Mesenchymal stem cell (in vitro differentiated cells and primary cell): ENCODE measurements at places on chromosomes 3 and 15.

GRCh38 chr3:146431240-146431639, 38.1 kb downstream of the PLSCR2 start:
- DNase-seq = peak; percentile 14

- peak; percentile 15 for DNase-seq
Measured at GRCh38 chr3:148681080-148681479, 16.6 kb upstream of the AGTR1 start.

DNA sequence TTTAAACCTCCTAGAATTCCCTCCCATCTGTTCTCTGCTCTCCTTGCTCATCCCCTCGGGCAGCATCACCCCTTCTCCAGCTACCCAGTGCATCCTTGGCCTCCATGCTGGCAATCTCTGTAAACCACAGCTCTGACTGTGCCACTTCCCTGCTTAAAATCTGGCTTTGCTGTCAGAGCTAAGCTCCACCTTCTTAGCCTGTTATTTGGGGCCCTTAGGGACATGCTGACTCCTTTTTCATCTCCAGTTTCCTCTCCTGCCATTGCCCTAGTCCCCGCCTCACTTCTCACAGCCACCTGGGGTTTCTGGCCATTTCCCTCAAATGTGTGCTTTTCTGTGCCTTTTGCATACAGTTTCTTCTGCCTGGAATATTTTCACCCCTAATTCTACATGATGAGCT, 5.7 kb downstream of the SLC6A20 start:
- no peak for DNase-seq

DNA sequence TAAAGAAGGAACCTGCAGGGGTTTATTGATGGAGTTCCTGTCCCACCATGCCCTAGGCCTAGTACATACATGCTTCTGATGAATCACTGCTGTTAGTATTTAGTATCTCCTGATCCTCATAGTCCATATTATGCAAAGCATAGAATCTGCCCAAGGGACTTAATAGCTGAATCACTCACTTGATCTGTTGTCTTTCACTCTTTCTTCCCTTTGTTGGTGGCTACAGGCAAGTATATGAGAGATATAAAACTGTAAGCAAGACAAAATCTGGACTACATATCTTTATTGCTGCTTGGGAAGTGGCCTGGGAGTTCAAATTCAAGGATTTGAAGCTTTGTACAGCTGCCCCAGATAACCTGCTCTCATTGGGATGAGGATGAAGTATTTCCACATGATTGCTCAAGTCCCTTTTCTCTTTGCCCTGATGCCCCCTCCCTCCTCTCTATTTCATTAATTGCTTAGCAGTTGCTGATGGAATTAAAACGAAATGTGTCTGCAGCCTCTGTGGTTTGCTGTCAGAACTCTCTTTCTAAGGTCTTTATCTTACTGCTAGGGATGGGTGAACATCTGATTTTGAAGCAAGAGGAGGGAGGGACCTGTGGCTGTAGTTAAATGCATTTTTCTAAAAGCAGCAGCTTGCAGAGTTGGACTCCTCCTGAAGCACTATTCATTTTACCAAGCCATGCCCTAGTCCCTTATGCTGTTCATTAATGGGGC, 114.1 kb downstream of the ZNF609 start:
- DNase-seq = peak; percentile 72

GRCh38 chr15:77706482-77707244, 74.0 kb upstream of the LINGO1 start:
- DNase-seq = no peak

DNA sequence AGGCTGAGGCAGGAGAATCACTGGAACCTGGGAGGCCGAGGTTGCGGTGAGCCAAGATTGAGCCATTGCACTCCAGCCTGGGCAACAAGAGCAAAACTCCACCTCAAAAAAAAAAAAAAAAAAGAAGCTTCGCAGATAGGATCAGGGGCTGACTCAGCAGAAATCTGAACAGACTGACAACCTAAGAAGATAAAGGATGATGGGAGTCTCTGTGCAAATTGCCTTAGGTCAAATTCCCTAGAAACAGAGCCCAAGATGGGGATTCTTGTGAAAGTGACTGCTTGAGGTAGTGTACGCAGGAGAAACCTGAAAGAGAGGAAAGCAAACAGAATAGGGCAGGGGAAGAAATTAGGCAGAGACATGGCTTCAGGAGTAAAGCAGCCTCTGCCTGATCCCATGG, 160.8 kb upstream of the LRIG1 start:
- no peak for DNase-seq

- DNase-seq = no peak
Measured at GRCh38 chr3:181913254-181913653, 201.5 kb downstream of the SOX2 start.

DNA sequence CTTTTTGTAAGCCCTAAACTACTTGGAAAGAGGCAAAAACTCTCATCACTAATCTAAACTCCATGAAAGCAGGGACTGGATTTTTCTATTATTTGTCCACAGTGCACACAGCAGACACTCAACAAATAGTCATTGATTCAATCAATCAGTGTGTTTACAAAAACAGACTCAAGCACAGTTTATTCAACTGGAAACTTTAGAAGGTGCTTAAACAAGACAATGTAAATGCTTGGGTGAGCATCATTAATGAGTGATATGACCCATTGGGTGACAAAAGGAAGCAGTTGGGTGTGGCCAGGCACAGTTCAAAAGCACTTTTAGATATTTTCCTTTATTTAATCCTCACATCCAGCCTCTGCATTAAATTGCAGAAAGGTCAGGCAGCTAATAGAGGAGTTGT, 32.0 kb upstream of the PPP4R2 start:
- DNase-seq = no peak

- DNase-seq = peak; percentile 5
Measured at GRCh38 chr15:76107169-76107568, 47.4 kb downstream of the TMEM266 start.

- peak; percentile 88 for DNase-seq
Measured at GRCh38 chr15:42548249-42549031, at the start of the genes HAUS2 and LRRC57. HAUS2 (plus strand) TSS chr15:42548838; CDS start chr15:42548873, 35 bp downstream. LRRC57 (minus strand) TSS chr15:42548793; CDS start chr15:42548434, 359 bp downstream.

- peak; percentile 23 for DNase-seq
Measured at GRCh38 chr3:87206070-87206469, 21.0 kb upstream of the CHMP2B start.

GRCh38 chr3:189860296-189860695, 229.1 kb downstream of the TP63 start:
- no peak for DNase-seq

- DNase-seq = no peak
Measured at GRCh38 chr15:29162411-29162810, 107.2 kb downstream of the NSMCE3 start.

- no peak for DNase-seq
Measured at GRCh38 chr3:192080336-192080735, 619.4 kb downstream of the PYDC2 start.

DNA sequence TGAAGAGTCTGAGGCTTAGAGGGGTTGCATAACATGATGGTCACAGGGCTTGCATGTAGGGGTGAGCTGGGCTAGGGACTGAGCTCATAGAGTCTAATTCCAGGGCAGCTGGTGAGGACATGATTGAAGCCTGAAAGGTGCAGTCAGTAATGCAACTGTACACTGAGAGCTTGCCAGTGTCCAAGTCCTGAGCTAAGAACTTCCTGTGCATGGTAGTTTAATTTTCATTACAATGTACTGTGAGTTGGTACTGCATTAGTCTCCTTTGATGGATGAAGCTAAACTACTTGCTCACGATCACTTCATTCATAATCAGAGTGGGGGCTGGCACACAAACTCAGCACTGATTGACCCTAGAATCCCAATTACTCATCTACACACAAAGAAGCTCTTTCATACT, 156.4 kb upstream of the CRBN start:
- no peak for DNase-seq

- DNase-seq = no peak
Measured at GRCh38 chr15:82942691-82943090, 9.8 kb downstream of the HOMER2 start.

DNA sequence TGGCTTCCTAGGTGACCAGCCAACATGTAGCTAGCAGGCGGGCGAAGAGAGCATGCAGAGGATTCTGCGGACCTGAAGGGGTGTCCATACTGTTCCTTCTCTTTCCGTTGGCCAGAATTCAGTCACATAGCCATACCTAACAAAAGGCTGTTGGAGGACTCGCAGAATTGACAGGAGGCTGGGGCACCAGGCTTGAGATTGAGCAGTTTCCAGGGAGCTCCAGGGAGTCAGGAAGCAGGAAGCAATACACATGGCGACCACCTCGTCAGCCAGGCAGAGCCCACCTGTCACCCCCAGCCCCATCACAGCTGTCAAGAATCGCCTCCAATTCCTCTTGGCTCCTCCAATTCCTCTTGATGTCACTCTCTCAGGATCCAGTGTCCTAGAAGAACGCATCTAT, 13.2 kb upstream of the DNAJA4 start:
- no peak for DNase-seq

GRCh38 chr3:57816471-57817095, 60.5 kb downstream of the SLMAP start:
- no peak for DNase-seq

DNA sequence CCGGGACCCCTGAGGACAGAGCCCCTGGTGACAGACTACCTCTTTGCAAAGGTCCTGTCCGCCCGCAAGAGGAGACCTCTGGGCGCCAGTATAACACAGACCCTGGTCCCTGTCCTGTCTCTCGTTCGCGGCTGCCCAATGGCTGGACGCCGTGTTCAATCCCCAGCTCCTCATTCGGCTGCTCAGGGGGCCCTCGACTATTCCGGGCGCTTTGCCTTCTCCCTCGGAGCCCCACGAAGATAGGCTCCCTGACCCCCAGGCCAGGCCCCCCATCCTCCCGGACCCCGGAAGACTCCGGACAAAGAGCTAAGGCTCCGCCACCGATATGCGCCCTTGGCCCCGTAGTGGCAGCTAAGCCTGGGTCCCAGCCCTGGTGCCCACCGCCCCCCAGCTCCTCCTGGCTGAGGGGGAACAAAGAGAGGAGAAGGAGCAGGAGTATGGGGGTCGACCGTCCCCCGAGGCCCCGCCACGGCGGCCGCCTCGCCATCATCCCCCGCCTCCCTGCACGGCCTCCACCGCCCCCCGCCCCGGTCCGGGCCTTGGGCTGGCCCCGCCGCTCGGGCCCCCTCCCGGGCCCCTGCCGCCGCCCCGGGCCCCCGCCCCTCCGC, 437 bp downstream of the CELSR3 start:
- peak; percentile 16 for DNase-seq

- DNase-seq = peak; percentile 44
Measured at GRCh38 chr15:66651198-66651597, 50.8 kb upstream of the SMAD6 start.

DNA sequence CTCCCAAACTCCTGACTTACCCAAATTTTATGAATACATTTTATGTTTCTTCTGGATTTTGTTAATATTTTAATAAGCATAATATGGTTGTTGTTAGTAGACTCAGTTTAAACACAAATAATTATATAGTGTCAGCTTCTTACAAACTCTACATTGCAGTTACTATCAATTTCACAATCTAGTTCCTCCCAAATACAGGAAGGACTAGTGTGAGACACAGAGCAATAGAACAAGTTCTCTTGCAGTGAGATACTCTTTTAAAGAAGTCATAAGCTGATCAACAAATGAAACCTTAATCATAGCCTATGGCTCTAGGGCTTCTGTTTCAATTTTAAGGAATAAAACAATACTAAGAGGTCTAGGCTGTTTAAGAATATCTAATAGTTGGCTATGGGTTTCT, 86.1 kb downstream of the SAMMSON start:
- no peak for DNase-seq

- DNase-seq = peak; percentile 36
Measured at GRCh38 chr3:161508852-161509477, 12.4 kb downstream of the OTOL1 start.

- DNase-seq = peak; percentile 66
Measured at GRCh38 chr3:177633671-177634207, 436.5 kb upstream of the TBL1XR1 start.

- no peak for DNase-seq
Measured at GRCh38 chr15:83065431-83065830, 1.6 kb downstream of the BTBD1 start.

DNA sequence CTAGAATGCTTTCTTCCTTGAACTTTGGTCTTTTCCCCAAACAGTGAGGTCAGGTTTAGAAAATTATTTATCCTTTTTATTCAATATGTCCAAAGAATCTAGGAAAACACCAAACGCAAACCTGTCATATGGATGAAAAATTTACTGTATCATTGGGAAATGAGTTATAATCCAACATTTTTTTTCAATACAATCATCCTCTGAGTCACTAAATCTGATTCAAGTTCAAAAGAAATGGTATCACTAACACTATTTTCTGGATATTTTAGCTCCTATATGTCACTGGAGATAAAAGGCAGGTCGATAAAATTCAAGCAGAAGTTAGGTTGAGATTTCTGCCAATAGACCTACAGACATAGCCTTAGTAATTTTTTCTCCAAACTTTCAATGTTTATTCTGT, 591.6 kb upstream of the AGTR1 start:
- DNase-seq = no peak

DNA sequence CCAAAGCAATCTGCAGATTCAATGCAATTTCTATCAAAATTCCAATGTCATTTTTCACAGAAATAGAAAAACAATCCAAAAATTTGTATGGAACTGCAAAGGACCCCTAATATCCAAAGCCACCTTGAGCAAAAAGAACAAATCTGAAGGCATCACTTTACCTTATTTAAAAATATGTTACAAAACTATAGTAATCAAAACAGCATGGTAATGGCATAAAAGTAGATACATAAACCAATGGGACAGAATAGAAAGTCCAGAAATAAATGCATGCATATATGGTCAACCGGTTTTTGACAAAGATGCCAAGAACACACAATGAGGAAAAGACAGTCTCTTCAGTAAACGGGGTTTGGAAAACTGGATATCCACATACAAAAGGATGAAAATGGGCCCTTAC, 39.4 kb upstream of the PPARG start:
- no peak for DNase-seq

GRCh38 chr3:196518966-196519717, 4.0 kb upstream of the SMCO1 start:
- DNase-seq = peak; percentile 64

DNA sequence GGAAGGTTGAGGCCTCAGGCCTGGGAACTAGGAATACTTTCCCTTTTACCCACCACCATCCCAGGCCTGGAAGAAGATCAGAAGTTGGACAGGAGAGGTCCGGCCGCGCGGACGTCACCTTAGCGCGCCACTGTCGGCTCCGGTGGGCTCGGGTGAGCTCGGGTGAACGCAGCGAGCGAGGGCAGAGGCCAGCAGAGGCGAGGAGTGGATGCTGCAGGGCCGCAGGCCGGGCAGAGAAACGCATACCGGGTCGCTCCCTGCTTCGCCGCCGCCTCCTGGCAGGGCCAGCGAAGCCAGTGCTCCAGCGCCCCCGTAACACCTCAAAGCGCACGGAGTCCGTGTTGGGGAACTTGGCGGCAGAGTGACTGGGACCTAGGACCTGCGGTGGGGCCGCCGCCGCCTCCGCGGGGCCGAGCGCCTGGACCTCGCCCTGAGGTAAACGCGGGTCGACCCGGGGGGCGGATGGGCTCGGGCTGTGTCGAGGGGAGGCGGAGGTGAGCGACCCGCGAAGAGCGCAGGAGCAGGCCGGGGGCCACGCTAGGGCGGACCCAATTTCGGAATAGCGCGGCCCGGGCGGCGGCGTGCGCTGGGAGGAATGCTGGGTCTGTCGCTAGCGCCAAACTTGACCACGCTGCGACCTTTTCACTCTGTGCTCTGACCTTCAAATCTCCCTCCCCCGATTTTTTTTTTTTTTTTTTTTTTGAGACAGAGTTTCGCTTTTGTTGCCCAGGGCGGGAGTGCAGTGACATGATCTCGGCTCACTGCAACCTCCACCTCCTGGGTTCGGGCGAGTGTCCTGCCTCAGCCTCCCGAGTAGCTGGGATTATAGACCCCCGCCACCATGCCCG, 1.6 kb downstream of the CYP11A1 start:
- DNase-seq = peak; percentile 61

- DNase-seq = no peak
Measured at GRCh38 chr3:58129041-58129770, 81.6 kb downstream of the DNASE1L3 start.
